Activated T-helper 17 cell treated with anti-CD3 and anti-CD28 coated beads, Interleukin-2, amount 50 U/mL, for 72 hours (primary cell): ENCODE measurements at places on chromosomes 12 and 14.

- peak; percentile 44 for ATAC-seq
Measured at GRCh38 chr14:76647697-76648298, 113.5 kb upstream of the VASH1 start.

DNA sequence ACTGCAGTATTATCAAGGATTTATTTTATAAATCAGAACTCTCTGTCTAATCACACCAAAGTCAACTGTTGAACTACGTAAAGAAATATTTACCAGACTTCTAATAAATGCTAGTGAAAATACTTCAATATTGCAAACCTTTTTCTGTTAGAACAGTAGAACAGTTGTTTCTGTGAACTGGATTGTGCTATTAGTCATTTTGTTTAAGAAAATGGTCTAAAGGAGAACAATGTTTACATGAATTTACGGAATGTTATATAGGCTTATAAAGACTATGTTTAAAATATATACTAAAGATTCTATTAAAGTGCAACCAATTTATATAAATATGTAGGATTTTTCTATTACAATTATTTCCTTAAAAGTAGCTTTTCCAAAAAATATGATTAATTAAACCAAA lies 471.4 kb downstream of the FSCB start:
- no peak for ATAC-seq

- ATAC-seq = peak; percentile 83
Measured at GRCh38 chr14:94320243-94320642, 2.9 kb downstream of the SERPINA6 start.

- ATAC-seq = no peak
Measured at GRCh38 chr14:104364830-104365229, 214.7 kb upstream of the C14orf180 start.

- ATAC-seq = no peak
Measured at GRCh38 chr12:91926848-91927247, 218.8 kb downstream of the BTG1 start.

- ATAC-seq = no peak
Measured at GRCh38 chr12:4190366-4191063, 83.0 kb upstream of the CCND2 start.

DNA sequence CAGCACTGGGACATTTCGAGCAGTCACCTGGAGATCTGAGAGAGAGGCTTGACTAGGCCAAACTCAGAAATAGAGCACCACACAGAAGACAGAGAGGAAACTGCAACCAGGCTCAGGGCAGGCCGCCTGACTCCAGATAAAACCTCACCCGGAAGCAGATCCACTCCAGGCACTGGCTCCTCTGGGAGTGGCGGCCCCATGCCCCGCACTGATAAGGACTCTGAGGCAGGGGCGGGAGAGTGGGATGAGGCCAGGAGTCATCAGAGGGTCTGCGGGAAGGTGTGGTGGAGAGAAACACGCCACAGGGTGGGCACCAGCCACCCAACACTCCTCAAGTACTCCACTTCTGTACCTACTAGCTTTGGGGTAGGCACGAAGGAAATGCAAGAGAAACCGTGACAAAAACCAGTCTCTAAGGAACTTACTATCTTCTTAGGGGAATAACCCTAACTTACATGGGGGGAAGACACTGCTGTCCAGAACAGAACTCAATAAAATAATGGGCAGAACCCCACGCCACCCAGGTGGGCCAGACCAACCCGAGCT lies 71.3 kb downstream of the CHGA start:
- ATAC-seq = no peak

- ATAC-seq = no peak
Measured at GRCh38 chr14:104048758-104049507, 36.6 kb upstream of the ASPG start.

DNA sequence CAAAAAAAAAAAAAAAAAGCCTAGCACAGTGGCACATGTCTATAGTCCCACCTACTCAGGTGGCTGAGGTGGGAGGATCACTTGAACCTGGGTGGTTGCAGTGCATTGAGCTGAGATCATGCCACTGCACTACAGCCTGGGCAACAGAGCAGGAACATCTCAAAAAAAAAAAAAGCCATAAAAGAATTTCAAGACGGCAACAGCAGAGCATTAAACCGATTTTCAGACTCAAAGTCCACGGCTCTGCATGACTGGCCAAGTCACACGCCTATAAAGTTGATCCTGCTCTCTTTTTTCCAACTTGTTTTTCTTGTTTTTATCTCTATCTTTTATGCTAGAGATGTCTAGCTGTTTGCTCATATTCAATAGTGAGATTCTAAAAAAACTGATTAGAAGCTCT lies 45.3 kb downstream of the FBXO34 start:
- no peak for ATAC-seq

- ATAC-seq = no peak
Measured at GRCh38 chr12:110965574-110965973, 45.2 kb upstream of the MYL2 start.

- peak; percentile 44 for ATAC-seq
Measured at GRCh38 chr14:69005432-69006148, 26.5 kb upstream of the ACTN1 start.

- peak; percentile 57 for ATAC-seq
Measured at GRCh38 chr14:33847066-33847465, 103.8 kb downstream of the EGLN3 start.

DNA sequence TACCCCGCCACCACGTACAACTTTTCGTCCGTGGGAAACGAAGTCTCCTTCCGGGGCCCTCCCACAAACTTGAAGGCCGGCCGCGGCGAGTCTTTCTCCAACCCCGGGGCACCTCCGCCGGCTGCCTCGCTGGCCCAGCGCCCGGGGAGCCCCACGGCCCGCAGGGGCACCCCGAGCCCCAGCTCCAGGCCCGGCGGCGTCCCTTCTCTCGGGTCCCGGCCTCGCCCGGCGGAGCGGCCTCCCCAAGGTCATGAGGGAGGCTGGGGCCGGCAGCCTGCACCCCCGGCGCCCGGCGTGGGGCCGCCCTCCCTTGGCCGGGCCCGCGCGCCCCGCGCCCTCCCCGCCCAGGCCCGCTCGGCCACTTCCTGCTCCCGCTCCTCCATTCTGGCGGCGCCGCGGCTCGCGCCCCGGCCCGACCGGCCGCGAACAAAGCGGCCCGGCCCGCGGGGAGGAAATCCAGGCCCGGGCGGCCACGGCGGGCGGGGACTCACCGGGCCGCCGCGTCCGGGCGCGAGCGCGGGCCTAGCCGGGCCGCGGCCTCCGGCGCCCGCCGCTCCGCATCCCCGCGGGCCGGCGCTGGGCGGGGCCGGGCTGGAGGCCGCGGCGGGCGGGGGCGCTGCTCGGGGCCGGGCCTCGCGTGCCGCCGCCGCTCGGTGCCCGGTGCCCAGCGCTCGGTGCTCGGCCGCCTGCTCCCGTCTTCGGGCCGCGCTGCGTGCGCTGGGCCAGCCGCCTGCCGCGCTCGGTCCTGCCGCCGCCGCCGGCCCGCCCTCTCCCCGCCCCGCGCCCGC lies at the start of gene AKT1:
AKT1 (minus strand) TSS at position 756 of the 788 bp plus-strand sequence. CDS start 3,105 bp downstream, outside the sequence.
- peak; percentile 68 for ATAC-seq

- no peak for ATAC-seq
Measured at GRCh38 chr12:29783773-29784666, at the start of gene TMTC1. Gene TMTC1 (minus strand): TSS chr12:29783942. CDS start chr12:29783751, 191 bp downstream.

GRCh38 chr12:124940143-124940392 lies 25.6 kb upstream of the UBC start:
- ATAC-seq = peak; percentile 2

- ATAC-seq = no peak
Measured at GRCh38 chr12:124363353-124363965, 68.6 kb downstream of the RFLNA start.

DNA sequence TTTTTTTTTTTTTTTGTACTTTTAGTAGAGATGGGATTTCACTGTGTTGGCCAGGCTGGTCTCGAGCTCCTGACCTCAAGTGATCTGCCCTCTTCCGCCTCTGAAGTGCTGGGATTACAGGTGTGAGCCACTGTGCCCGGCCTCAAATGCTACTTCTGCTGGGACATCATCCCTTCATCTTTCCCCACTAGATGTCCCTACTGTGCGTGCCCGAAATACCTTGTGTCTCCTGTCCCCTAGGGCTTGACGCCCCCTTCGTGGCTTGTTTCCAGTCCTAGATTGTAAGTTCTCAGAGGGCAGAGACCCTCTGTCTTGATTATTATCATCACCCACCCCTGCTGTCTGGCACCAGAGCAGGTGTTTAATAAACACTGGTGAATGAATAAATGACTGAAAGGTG lies 14.9 kb downstream of the CCDC63 start:
- no peak for ATAC-seq

GRCh38 chr12:50953047-50953446 lies 703 bp downstream of the HIGD1C start:
- ATAC-seq = no peak

- ATAC-seq = no peak
Measured at GRCh38 chr14:55758796-55759195, 178.8 kb downstream of the KTN1 start.

GRCh38 chr14:34650786-34651584 lies 21.0 kb upstream of the SNX6 start:
- no peak for ATAC-seq

DNA sequence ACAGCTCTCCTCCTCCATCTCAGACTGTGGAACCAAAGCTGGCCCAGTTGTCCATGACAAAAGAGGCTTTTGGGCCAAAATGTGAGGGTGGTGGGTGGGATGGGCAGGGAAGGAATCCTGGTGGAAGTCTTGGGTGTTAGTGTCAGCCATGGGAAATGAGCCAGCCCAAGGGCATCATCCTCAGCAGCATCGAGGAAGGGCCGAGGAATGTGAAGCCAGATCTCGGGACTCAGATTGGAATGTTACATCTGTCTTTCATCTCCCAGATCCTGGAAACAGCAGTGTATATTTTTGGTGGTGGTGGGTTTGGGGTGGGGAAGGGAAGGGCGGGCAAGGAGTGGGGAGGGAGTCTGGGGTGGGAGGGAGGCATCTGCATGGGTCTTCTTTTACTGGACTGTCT lies 11.8 kb upstream of the TAMALIN start:
- ATAC-seq = no peak

DNA sequence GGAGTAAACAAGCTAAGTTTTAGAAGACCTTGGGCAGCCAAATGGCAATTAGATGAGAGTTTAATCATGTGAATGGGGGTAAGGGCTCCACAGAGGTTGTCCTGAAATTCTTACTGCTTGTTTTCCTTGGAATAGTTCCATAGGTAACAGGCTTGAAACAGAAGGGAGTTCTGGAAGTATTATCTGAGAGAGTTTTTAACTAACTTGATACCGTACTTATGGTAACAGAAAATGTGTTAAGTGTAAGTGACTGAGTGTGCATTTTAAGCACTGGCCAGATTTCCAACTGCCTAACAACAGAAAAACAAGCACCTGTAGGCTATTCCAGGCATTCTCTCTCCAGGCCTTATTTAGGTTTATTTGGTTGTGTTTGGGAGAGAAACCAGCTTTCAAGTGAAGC lies 414.6 kb upstream of the PDE3A start:
- ATAC-seq = no peak

DNA sequence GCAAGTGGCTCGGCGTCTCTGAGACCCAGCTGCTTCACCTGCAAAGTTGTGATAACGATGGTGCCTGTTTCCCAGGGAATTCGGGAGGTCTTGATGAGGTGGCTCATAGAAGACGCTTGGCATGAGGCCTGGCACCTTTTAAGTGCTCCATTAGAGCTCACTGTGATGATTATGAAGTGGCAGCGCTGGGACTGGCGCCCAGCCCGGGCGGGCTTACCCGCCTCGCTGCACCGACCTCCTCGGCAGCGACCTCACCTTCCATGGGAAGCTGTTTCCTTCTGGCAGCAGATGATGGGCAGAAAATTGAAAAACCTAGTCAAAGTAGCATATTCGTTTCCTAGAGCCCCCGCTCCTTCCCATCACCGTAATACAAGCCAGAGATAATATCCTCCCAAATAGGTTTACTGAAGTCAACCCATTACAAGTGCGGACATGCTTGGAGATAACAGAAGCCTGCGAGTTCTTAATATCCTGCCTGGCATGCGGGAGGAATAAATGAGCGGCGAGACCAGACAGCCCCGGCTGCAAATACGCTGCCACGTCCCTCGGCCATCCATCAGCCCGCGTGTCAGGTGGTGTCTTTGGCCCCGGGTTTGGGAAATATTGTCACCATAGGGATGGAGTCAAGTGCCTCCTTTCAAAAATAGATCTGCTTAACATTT lies 35.2 kb upstream of the DLK1 start:
- no peak for ATAC-seq

- ATAC-seq = no peak
Measured at GRCh38 chr12:95443459-95443858, 30.5 kb upstream of the METAP2 start.

DNA sequence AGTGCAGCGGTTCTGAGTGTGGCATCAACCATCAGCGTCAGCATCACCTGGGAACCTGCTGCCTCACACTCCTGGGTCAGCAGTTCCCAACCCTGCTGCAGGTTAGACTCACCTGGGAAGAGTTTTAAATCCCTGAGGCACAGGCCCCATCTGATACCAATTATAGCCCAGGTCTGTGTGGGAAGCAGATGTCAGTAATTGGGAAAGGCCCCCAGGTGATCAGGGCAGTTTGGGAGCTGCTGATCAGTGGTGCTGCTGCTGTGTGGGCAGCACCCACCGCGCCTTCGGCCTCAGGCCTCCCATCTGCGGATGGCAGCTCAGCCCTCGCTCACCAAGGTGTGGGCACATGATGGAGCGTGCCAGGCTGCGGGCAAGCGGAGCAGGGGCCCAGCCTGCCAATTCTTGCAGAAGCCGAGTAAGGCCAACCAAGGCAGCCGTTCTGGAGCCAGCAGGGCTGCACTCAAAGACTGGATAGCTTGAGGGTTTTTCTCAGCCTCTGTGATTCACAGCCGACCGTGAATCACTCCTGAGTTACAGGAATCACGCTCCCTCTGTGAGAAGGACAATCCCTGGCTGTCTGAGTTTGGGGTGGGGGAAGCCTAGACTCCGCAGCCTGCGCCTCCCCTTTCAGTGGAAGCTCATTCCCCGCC lies 155.6 kb upstream of the SFSWAP start:
- no peak for ATAC-seq

DNA sequence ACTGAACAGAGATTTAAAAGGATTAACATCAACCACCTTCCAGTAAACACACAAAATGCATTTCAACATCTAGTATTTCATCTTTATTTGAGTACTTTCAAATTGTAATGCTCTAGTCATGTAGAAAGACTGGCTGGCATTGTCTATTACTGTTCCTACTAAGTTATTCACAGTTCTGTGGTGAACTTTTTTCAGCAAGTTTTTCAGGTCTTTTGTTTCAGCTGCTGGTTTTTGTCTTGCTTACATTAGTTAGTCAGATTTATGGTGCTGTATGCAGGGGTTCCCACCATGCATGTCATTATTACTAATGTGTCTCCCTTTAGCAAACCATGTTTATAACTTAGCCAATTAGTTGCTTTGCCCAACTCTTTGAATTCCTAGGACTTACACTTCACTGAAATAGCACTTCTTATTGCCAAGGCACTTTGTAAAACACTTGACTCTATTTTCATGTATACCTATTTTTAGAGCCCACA lies 253.4 kb upstream of the KITLG start:
- no peak for ATAC-seq

DNA sequence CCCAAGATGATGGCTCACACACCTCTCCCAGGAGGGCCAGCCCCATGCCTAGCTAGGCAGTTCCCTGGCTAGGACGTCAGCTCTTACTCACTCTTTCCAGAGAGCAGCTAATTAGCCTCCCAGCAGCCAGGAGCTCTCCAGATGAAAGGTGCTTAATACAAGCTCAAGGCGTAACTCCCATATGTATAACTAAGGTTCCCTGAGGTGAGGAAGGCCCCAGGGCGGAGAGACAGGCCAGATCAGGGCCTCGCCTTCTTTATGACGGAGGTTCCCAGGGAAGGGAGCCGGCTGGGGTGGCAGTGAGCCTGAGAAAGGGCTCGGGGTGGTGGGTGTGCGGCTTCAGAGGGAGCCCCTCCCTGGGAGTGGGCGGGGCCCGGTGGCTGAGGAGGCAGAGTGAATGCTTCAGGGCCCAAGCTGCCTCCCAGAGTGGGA lies 26.4 kb upstream of the ZFP36L1 start:
- peak; percentile 39 for ATAC-seq

GRCh38 chr14:36057452-36058116 lies 118.9 kb downstream of the PTCSC3 start:
- ATAC-seq = no peak

GRCh38 chr12:115726691-115727090 lies 550.8 kb downstream of the MED13L start:
- no peak for ATAC-seq
